LHCN-M2 (cell line): ENCODE measurements at places on chromosomes 2 and 18. TPM values are rescaled to one million over a fixed set of nuclear protein-coding genes. Genes with fewer than 3 reads are reported as not detected.

DNA sequence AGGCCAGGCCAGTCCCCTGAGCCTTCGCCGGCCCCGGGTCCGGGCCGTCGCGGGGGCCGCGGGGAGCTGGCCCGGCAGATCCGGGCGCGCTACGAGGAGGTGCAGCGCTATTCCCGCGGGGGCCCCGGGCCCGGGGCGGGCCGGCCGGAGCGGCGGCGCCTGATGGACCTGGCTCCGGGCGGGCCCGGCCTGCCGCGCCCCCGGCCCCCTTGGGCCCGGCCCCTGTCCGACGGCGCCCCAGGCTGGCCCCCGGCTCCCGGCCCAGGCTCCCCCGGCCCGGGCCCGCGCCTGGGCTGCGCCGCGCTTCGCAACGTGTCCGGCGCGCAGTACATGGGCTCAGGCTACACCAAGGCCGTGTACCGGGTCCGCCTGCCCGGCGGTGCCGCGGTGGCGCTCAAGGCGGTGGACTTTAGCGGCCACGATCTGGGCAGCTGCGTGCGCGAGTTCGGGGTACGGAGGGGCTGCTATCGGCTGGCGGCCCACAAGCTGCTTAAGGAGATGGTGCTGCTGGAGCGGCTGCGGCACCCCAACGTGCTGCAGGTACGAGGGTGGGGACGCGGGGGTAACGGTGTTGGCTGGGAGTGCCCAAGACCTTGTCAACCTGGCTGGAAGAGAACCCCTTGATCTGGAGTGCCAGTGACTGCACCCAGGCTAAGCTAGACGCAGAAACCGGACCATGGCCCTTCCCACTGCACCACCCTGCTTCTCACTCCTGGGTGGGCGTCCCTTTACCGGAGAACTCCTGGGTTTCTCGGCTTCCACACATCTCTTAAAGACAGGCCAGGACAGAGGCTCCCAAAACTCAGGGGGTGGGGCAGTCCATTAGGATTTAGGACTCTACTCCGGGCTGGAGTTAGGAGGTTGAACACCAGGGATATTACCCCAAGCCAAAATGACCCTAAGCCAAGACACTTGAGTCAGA is 739 bp downstream of the PKDCC start:
- no peak for DNase-seq

- no peak for DNase-seq
Measured at GRCh38 chr2:85496436-85496835, 42.5 kb upstream of the MAT2A start.

DNA sequence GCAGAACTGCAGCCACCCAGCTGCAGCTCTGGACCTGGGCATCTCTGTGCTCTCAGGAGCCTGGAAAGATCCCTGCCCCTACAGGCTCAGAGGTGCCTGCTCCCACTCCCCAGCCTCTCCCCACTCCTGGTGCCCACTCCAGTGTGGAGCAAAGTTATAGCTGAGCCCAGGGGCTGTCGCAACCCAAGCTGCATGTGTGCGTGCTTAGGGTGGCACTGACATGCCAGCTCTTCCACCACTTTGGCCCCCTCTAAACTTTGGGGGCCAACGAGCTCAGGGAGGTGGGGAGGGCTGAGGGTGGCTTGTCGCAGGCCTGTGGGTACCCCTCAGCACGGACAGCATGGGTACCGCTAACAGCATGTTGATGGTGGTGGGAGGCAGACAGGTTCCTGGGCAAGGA is 126.3 kb upstream of the FHL2 start:
- DNase-seq = no peak

- no peak for DNase-seq
Measured at GRCh38 chr2:182359027-182359989, 67.5 kb downstream of the PDE1A start.

DNA sequence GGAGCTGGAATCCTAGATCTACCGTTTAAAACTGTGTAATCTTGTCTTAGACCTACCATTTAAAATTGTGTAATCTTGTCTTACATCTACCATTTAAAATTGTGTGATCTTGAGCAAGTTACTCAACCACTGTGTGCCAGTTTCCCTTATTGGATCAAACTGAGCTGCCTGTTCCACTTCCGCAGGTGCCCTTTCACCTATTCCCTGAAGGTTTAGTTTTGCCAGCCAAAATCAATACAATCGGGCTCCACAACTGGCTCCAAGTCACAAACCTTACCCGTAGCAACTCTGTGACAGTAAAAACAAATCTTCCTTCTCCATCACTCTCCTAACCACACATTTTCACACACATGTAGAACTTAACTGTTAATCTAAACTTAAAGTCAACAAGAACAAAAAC is 20.1 kb downstream of the DOCK10 start:
- DNase-seq = no peak

- DNase-seq = no peak
Measured at GRCh38 chr2:218405086-218405745, 5.5 kb downstream of the CTDSP1 start.

Gene TTN
- total RNA-seq = 2.0 and 5.5 TPM in 2 replicates

Gene LOXHD1
- total RNA-seq = not detected in 2 replicates

DNA sequence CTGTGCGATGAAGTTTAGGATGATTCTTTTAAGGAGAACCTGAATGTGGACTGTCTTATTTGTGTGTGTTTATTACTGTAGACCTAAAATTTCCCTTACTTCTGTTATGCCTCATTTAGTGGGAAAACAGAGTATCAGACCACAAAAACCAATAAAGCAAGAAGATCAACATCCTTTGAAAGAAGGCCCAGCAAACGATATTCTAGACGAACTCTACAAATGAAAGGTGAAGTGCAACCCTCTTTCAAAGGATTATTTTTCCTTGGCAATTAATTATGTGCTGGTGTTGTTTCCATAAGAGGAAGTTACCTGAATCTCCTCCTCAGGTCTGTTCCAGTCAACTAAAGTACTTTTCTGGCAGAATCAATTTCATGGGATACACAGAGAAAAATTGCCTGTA is 78.6 kb downstream of the EPB41L5 start:
- no peak for DNase-seq

- peak; percentile 25 for DNase-seq
Measured at GRCh38 chr18:39960550-39960949, 1994.5 kb upstream of the PIK3C3 start.

- no peak for DNase-seq
Measured at GRCh38 chr18:54736981-54737380, 91.3 kb upstream of the RAB27B start.

DNA sequence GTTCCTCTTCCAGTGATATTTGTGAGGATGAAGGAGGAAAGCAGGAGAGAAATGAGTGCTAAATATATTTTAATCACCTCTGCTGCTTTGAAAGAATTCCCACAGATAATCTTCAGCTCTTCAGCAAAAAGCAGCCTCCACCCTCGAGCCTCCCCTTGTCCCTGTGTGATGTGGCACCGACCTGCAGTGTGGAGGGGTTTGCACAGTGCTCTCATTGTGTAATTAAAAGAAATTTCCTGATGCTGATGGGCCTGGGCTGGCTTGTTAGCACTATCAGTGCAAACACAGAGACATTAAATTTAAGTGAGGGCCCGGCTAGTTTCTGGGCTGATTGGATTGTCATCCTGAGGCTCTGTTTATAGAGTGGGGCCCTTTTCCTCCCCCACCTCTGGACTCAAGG is 53.4 kb downstream of the KIF5C start:
- DNase-seq = no peak

Gene CRYGD
- not detected in 2 replicates for total RNA-seq

GRCh38 chr2:43227830-43228281 is 1.4 kb upstream of the ZFP36L2 start:
- no peak for DNase-seq

Gene NCK2
- total RNA-seq = 23.0 and 25.0 TPM in 2 replicates

DNA sequence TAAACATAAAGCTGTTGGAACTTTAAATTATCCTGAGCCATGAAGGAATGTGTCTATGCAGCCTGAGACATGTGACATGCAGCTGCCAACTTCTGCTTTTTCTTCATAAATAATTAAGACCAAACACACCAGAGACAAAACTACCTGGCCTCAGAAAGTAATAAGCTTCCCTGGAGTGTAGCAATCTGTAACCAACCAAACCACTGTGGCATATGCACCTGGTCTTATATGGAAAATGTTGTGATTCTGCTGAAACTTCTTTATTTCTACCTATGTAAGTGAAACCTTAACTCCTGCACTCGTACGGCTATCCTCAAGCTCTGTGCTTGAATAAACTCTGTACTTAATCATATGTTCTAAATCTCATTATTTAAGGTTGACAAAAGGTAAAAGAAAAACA is 515.0 kb downstream of the TMEM182 start:
- DNase-seq = no peak

DNA sequence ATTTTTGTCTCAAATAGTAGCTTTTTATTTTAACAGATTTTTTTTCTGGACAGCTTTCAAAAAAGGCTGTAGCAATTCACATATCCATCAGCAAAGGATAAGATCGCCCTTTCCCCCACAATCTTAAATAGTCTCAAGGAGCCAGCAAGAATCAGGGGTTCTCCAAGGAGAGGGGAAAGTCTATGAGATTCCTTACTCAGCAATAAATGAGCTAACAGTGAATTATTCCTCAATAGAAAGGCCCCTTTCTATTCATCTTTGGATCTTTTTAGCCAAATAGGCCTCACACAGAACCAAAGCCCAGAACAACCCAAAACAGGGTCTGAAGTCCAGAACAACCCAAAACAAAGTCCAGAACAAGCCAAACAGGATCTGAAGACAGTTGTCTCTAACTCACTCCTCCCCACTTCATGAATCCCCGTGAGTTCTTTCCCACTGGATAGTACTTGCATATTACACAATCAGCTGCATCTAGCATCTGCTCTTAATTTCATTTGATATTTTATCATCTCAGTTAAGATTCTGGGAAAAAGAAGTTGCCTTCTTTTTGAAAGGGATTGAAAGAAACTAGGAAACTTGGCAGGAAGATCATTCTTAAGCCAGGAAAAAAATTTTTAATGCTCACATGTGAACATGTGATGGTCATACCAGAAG is 3.4 kb upstream of the DHRS9 start:
- DNase-seq = no peak

- no peak for DNase-seq
Measured at GRCh38 chr18:51603551-51603950, 406.1 kb upstream of the MEX3C start.

Gene CACNB4
- 0.11 and 0.32 TPM in 2 replicates for total RNA-seq
